ENCODE measurements at places on chromosomes 2 and 18. TPM values are rescaled to one million over a fixed set of nuclear protein-coding genes. Genes with fewer than 3 reads are reported as not detected.

Gene FIGN
- total RNA-seq: 1.3 TPM

Gene MITD1
- total RNA-seq: 19.0 TPM

Gene TTC32
- 6.1 TPM for total RNA-seq

Gene TCF23
- not detected for total RNA-seq

Gene TANC1
- total RNA-seq: 43.3 TPM
